ENCODE measurements at places on chromosomes 7 and 10.

- no peak for DNase-seq
These were observed 41.6 kb upstream of the FAM20C start for GRCh38 chr7:150811-151221.

DNA sequence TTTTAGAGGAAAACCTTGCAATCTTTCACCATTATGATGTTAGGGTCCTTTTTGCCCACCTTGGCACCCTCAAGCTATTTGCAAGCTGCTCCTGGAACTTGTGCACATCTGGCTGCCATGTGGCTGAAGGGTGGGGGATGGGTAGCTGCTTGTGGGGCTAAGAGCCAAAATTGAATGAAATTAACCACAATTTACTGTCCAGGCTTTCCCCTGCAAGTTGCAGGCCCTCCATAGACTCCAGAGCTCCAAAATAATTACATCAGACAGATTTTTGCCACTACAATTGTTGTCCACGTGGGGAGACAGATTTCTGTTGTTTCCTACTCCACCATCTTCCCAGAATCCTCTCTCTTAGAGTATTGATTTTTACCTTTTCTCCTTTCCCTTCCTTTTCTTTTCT lies 19.1 kb downstream of the PI4K2A start:
- DNase-seq, result no peak

DNA sequence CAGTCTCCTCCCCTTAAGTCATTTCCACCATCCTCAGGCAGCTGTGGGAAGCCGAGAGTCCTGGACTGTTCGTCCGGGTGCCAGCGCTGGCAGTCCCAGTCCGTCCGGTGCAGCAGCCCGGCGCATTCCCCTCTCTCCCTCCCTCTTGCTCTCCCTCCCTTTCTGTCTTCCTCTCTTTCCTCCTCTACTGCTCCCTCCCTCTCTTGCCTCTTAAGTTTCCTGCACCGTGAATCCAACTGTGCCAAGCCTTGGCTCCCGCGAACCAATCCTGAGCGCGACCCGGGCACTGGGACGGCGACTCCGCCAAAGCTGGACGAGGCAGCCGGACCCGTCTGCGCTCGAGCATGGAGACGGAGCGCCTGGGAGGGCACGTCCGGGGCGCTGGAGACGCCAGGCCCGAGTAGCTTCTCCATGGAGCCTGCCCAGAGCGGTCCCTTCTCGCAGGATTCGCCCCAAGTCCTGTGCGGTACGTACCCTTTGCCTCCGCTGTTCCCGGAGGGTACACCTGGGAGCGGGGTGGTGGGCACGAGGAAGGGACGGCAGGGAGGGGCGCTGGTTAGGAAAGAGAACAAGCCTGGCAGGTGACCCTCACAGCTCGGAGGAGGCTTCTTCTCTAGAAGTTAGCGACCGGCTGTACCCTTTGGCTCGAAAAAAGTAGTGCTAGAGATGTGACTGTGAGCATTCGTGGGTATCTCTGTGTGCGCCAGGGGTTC lies 1.0 kb downstream of the NXPH1 start:
- no peak for DNase-seq

DNA sequence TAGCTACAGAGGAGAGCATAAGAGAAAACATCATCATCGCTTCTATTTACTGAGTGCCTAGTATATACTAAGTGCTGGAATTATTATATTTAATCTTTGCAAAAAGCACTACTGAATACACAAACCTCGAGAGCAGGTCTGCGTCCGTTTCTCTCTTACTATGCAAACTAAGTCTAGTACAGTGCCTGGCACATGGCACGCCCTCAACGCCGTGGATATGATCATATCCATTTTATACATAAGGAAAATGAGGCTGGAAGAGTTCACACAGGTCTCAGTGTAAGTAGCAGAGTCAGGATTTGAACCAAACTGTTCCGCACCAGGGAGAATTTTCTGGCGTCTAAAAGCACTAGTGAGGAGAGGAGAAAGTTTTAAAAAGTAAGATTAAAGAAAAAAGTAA lies 17.6 kb downstream of the MXI1 start:
- no peak for DNase-seq

DNA sequence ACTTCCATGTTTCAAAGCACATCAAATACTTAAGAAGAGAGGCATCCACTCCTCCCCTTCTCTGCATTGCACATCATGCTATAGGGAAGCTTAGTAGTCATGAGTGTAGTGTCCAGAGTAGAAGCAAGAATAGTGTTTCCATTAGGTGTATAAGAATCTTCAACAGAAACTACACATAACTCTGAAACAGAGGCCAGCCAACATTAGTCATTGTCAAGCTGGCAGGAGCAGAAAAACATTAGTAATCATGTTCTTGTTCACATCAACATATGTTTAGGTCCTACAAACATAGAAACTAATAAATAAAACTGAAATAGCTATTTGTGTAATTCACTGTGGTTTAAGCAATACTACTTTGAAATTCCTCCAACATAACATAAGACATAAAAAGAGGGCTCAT lies 370.2 kb downstream of the PPP1R3A start:
- DNase-seq, result no peak

DNA sequence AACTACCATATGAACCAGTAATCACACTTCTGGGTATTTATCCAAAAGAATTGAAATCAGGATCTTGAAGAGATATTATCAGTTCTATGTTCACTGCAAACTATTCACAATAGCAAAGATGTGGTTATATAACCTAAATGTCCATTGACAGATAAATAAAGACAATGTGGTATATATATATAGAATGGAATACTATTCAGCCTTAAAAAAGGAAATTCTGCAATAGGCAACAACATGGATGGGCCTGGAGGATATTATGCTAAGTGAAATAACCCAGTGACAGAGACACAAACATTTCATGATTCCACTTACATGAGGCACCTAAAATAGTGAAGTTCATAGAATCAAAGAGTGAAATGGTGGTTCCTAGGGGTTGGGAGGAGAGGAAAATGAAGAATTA lies 90.6 kb upstream of the CDK1 start:
- DNase-seq, result no peak

DNA sequence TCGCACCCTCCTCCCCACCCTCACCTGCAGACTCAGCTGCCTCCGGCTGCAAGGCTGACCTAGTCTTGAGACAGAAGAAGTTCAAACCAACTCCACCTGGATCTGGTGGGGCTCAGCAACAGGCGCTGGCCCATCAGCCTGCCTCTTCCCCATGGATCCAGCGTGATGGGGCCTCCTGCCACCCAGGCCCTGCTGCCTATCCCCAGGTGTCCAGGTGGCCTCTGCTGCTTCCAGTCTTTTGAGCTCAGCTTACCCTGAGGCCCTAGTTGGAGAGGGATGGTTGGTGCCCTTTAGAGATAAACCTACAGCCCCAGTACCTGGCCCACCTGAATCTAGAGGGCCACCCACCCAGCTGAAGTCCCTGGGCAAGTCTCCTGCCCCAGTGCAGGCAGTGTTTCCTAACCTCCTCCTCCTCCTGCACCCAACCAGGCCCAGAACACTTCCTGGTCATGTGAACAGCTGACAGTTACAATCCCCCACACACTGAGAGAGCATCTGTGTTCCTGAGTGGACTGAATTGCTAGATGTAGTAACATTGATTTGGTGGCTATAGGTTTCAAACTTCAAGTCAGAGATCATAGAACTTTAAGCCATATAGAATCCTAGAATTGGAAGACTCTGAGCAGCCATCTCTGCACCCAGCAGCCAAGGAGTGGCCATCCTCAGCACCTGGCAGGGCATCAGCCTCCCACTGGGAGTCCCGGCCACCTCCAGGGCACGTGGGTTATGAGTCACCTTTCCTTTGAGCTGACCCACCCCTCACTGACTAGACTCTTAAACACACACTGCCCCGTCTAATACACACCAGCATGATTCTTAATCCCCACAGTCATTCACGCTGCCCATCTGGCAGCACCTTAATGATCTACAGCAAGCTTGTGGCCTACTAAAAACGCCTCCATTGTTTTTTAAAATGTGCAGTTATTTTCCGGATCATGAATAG lies 51.9 kb downstream of the ALOX5 start:
- DNase-seq, result no peak

- DNase-seq, result no peak
These were observed 12.7 kb downstream of the FBXW4 start for GRCh38 chr10:101682172-101682825.

DNA sequence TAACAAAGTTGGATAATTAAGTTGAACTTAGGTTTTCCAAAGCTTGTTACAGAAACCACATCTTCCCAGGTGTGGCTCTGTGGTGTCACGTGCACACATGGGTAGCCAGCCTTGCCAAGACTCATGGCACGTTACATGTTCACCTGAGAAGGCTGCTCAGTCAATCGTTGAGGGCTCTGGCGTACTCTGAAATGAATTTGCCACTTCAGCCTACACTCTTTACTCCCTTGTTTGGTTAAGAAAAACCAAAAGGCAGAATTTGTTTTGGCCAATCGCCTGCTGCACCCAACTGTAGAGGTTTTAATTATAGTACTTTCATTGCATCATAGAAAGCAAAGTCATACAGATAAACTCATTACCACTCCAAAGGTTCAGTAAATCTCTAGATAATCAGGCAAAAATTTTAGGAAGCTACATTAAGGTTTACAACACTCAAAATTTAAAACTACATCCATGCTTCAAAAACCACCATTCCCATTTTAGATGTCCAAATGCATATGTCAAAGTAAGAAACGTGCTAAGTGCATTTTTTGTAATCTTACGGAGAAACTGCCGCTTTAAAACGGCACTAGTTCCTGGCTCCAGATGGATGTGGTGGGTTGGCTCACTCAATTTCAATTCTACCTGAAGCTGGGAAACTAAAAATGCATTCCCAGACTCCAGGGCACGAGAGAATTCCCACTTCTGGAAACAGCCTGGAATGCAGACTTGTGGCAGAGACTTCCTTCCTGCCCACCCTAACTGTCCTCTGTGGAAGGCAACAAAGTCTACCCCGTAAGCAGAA lies 88.4 kb downstream of the DIP2C start:
- DNase-seq, result no peak

DNA sequence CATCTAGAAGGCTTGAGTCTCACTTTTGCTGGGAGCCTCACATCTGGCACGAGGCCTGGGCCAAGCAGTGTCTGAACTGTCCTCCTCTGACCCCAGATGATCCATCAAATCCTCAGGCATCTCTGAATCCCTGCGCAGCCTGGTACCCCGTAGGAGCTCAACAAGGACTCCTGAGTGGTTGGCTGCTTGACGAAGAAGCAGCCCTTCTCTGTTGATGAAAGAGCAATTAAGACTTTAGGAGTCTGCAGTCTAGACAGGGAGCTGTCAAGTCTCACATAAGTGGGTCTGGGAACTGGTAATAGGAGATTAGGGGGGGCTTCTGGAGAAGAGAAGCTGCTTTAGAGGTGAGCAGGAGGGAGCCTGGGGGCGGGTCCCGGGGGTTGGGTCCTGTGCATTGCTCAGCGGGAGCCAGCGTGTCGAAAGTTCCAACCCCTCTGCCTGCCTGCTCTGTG lies 326.0 kb downstream of the RPS24 start:
- DNase-seq, result no peak

- DNase-seq, result no peak
These were observed 17.5 kb downstream of the OSBPL3 start for GRCh38 chr7:24962418-24962962.

GRCh38 chr7:96837593-96837992 lies 127.9 kb upstream of the SEM1 start:
- no peak for DNase-seq

- no peak for DNase-seq
These were observed at the start of gene SLC26A4 for GRCh38 chr7:107660381-107661080. Gene SLC26A4, plus strand, starts transcription at chr7:107660828. Its CDS starts 814 bp downstream, at chr7:107661642.

- no peak for DNase-seq
These were observed 7.4 kb downstream of the DAGLB start for GRCh38 chr7:6440381-6440780.

GRCh38 chr7:5203183-5203537 lies 13.1 kb downstream of the WIPI2 start:
- no peak for DNase-seq

- no peak for DNase-seq
These were observed 496.2 kb upstream of the ZMIZ1 start for GRCh38 chr10:78572565-78572964.

GRCh38 chr10:42950606-42951485 lies 126.0 kb upstream of the RET start:
- no peak for DNase-seq

- DNase-seq, result no peak
These were observed 5.7 kb upstream of the GDI2 start for GRCh38 chr10:5818894-5819293.

DNA sequence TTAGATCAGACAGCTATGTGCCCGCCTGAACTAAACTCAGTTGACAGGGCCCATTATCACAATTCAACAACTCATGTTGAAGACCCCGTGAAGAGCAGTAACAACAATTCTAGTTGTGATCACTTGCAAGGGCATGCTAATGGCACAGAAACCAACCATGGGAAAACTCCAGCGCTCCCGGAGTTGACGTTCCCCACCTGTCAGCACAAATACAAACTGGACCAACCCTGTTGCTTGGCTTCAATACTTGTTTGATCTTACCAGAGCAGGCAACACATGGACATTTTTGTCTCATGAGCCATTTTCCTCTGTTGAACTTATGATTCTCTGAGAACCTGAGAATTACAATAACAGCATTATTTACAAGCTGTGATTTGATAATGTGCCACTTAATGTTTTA lies 119.0 kb upstream of the LANCL2 start:
- no peak for DNase-seq

DNA sequence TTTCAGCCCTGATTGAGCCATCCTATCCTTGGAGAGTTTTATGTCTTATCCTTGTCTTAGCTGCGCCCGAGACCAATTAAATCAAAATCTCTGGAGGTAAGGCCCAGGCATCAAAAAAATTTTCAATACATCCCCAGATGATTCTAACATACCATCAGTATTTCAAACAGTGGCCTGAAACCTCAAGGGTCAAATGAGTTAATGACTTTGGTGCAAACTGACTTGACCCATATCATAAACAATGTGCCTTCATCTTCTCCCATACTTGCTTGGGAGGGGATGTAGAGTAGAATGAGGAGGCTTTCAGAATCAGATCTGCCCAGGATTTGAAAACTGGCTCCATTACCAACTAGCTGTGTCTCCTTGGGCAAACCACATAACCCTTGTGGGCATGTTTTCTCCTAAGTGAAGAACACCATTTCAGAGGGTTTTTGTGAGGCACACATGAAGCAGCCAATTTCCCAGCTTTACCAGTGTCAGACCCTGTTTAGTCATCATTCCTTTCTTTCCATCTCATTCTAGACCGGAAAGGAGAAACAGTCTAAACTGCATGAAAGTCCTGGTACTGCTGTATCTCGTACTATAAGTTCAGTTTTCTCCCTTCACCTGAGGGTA lies 35.7 kb upstream of the ATXN7L1 start:
- no peak for DNase-seq

DNA sequence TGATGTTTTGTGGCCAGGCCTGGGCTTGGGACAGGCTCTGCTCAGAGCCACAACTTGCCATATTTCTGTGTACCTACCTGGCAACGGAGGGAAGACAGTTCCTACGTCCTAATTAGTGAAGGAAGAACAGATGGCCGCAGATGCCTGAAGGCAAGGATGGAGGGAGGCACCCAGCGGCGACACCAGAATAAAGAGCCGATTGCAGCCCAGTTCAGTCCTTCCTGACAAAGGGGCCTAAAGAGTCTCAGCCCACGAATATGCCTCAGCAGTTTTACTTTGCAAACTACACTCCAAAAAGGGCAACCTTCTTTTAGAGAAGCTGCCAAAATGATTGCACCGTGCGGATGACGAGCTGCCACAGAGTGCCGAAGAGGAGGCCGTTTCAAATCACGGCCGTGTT lies 585.8 kb downstream of the GLRX3 start:
- DNase-seq, result no peak

- DNase-seq, result no peak
These were observed 54.9 kb downstream of the ITIH5 start for GRCh38 chr10:7611909-7612308.

- no peak for DNase-seq
These were observed 49.3 kb upstream of the RAB11FIP2 start for GRCh38 chr10:118096022-118096421.

All from stimulated activated CD8-positive, alpha-beta memory T cell treated with anti-CD3 and anti-CD28 coated beads, Interleukin-4, amount 100 ng/mL, for 1 hour (primary cell).